ENCODE measurements at places on chromosomes 2 and 18. TPM values are rescaled to one million over a fixed set of nuclear protein-coding genes. Genes with fewer than 3 reads are reported as not detected.

DNA sequence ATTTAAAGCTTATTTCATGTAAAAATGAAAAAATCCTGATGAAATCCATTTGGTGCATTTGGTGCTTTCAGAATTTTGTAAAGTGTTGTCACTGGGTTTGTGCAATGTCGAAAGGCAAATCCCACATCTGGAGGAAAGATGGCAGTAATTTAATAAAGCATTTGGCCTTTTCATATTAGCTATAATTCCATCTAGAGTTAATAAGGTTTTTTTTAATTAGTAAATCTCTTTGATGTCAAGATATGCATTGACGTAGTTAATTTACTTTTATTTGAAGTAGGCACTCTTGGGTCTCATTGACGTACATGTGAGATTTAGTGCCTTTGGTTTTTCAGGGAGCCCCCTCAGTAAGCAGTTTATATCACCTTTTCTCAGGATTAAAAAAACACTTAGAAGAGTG, 12.3 kb upstream of the GAREM1 start:
- DNase-seq, result no peak

GRCh38 chr2:111100765-111101162, 19.9 kb upstream of the BCL2L11 start:
- no peak for DNase-seq

DNA sequence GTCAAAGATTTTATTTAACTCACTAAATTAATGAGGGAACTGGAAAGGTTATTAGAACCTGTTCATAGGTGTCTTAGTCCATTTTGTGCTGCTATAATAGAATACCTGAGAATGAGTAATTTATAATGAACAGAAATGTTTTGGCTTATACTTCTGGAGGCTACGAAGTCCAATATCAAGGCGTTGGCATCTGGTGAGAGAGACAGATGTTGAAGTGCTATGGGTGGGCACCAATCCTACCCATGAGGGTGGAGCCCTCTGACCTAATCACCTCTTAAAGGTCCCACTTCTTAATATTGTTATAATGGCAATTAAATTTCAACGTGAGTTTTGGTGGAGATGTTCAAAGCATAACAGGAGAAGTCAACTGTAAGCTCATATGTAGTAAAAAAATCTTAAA, 5.1 kb downstream of the RPIA start:
- no peak for DNase-seq

DNA sequence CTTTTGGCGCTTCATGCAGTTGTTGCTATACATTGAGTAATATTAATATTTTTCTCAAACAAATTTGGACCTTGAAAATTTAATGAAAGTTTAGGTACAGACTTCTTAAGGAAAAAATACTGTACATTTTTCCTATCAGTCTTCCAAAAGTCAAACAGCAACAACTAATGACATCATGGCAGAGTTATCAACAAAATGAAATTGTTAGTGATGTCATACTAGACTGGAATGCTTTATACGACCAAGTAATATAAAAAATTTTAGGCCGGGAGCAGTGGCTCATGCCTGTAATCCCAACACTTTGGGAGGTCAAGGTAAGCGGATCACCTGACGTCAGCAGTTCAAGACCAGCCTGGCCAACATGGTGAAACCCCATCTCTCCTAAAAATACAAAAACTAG, 12.0 kb upstream of the STPG4 start:
- no peak for DNase-seq

DNA sequence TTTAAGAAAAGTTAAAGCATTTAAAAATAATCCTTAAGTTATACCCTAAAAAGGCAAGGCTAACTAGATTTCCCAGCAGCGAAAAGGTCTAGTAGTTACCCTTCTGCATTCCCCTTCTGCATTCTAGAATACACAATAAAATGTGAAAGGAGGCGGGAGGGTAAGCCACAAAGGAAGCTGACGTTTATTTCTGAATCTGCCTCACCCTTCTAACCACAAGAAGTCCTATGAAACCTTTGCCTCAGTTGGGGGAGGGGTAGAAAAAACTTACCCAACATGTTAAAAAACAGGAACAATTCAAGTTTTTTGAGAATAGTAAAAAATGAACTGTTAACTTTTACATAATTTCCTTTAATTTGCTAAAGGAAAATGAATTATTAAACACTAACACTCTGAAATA, 11.3 kb downstream of the STK17B start:
- DNase-seq, result no peak

DNA sequence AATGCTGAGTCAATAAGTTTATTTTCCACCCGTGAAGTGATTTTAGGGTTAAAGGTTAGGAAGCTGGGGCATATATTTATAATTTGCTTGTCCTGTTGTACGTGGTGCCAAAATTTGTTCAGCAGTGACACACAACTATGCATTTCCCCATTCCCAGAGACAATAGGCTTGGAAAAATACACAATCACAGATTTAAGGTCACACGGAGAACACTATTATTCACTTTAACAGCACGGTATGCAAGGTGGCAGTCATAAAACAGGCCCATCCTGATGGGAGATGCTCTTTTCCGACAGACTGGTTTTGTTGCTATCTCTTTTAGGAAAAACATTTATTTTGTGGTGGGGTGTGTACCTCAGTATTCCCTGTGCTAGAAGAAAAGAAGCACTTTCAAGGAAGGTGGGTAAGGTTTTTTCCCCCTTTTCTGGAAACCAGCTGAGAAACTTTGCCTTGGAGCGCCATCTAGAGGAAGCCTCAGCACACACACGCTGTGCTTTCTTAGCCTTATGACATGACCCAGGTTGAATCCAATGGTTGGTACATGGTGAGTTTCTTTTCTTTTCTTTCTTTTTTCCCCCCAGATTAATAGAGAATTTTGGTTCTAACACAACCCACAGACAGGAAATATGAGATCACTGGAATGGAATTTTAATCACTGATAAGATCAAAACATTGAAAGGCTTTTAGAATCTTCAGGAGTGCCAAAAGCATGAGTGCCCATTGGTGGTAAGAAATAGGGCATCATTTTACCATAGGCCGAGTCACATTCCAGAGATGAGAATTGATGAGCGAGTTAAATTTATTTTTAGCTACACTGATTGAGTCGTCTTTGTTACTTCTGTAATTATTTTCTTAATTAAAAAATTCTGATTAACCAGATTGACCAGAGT, 332.1 kb downstream of the AGPS start:
- DNase-seq, result peak; percentile 76

DNA sequence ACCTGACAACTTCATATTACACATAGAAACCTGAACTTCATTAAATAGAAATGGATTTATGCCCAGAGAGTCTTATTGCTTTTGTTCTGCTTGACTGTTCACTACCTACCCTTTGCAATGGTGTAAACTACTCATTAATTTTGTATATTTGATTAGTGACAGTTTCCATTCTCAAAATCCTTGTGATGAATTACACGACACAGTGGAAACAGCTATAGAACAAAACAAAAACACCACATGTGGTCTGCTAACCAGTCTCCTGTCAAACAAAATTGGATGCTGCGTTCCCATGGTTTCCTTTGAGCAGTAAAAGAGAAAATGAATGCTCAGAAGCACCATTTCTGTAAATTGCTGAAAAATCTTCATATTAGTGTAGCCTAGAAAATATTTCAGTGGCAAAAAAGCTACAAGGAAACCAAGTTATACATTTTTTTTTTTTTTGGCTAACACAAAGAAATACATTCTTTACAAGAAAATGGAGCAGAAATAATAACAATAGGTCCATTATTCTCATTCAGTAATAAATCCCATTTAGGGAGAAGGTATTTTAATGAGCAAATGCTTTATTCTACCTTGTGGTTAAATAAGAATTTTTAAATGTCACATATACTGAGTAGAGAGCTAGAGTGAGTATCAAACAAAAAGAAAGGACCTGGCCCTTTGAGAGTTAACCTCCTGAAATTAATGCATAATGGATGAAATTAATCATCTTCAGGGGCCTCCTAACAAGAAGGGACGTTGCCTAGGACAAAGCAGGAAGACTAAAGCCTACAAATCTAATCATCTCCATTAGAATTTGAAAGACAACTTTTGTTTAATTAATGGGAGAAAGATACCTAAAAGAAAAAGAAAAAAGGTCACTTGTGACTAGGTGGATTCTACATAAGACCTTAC, 355.1 kb upstream of the ZC3H15 start:
- no peak for DNase-seq

DNA sequence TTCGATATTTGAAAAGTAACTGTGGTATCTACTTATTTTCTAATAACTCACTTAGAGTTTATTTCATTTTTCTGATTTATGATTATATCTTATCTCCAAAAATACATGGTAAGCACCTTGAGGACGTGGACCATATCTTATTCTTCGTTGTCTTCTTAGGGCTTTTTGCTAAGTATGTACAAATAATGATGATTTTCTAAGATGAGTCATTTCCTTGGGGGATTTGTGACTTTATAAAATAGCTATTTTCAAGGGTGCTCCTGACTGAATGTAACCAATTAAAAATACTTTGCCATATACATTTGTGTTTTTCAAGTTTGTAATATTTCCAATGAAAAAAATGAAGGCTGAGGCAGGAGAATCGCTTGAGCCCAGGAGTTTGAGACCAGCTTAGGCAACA, 56.3 kb downstream of the GREB1L start:
- no peak for DNase-seq

GRCh38 chr2:33236482-33237385, 239.7 kb upstream of the RASGRP3 start:
- DNase-seq, result no peak

DNA sequence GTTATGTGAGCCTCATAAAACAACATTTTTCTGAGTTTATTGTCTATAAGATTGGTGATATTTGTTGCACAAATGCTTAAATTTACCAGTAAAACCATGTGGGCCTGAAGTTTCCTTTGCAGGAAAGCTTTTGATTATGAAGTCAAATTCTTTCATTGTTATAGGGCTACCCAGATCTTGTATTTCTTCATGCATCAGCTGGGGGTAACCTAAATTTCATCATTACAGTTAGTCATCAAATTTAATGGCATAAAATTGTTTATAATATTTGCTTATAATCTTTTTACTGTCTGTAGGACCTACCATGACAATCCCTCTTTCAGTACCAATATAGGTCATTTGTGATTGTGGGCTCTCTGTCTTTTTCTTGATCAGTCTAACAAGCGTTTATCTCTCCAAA, 47.8 kb downstream of the SMAD2 start:
- no peak for DNase-seq

GRCh38 chr2:229130522-229130921, 140.6 kb downstream of the PID1 start:
- no peak for DNase-seq

DNA sequence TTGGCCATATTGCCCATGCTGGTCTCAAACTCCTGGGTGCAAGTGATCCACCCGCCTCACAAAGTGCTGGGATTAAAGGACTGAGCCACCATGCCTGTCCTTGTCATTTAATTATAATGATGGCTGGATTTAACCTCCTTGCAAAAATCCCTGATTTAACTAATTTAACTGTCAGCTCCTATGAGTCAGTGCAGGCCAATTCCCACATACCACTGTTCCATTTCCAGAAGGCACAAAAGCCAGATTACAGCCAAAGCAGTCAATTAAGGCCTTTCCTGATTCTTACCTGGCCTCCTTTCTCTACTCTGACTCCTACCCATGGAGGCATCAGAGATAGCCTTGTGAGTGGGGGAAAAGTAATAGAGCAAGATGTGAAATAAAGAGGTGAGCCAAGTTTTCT, 12.3 kb upstream of the SLC35F5 start:
- DNase-seq, result no peak

- DNase-seq, result no peak
Observed at GRCh38 chr18:12531749-12532148, 124.0 kb downstream of the PRELID3A start.

DNA sequence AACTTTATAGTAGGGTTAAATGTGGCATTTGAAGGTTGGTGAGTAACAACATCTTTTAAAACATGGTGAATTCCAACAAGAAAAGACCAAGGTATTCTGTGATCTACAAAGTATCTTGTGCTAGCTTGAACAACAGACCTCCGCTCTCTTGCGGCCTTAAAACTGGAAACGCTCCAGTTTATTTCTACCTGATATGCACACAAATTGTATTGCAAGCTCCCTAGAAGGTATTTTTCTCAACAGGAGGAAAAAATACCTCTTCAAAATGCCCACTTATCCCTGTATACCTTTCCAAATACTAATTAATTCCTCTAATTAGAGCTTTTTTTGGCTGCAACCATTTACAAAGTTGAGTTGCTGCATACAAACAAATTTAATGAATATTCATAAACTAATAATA, 69.5 kb downstream of the KCNH7 start:
- no peak for DNase-seq

DNA sequence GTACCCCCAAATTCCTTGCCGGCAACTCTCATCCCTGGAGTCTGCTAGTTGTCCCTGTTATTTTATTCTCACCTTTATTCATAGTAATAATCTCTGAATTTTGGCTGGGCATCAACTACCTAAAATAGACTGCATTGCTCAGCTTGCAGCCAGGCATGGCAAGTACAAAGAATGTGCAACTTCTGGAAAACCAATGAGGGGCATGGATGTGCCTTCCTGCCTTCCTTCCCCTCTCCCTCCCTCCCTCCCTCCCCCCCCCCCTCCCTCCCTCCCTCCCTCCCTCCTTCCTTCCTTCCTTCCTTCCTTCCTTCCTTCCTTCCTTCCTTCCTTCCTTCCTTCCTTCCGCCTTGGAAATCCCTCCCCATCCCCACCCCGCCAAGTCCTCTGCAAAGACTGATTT, 162.8 kb downstream of the CCDC148 start:
- no peak for DNase-seq

DNA sequence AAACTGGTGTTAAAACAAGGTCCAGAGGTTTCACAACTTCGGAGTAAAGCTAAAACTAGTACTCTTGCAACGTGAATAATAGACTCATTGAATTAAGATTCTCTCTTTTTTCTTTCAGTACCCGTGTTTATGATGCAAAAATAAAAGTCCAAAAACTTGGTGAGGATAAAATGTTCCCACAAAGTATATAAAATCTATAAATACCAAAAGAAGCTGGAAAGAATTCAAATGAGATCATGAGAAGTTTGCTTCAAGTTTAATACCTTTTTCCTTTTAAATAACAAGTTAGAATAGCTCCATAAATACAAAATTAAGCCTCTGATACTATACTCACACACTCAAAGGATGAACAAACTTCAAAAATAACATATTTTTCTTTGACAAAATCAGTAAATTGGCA, 34.0 kb downstream of the METTL4 start:
- DNase-seq, result no peak

- no peak for DNase-seq
Observed at GRCh38 chr2:8457092-8457481, 224.8 kb upstream of the ID2 start.

GRCh38 chr2:235031686-235032373, 80.0 kb downstream of the SH3BP4 start:
- no peak for DNase-seq

SCYGR4 gene
- not detected for total RNA-seq

RBFA gene
- 25.6 TPM for total RNA-seq

RAB31 gene
- total RNA-seq, result 88.8 TPM

CTAGE1 gene
- total RNA-seq, result not detected

RUFY4 gene
- total RNA-seq, result not detected

XDH gene
- 1.0 TPM for total RNA-seq

ACVR1C gene
- 0.10 TPM for total RNA-seq

MITD1 gene
- total RNA-seq, result 23.3 TPM

SLC4A5 gene
- total RNA-seq, result 4.2 TPM

SGPP2 gene
- not detected for total RNA-seq
